ENCODE measurements at places on chromosomes 6 and 20.

GRCh38 chr20:36040571-36040970 lies 72.2 kb downstream of the CNBD2 start:
- no peak for DNase-seq

DNA sequence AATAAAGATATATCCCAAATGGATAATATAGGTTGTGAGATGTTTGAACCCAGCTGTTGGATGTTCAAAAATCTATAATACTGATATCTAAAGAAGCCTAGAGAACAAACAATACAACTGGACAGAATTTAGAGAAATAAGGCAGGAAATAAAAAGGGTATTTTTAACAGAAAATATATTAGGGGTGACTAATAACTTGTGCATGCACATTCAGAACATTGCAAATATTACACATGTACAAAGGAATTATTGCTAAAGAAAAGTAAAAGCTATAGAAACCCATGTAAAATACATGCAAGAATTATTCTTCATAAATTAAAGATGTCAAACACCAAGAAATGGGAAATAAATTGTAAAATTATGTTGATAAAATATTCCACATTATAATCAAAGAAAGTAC lies 32.7 kb upstream of the HCRTR2 start:
- DNase-seq, result no peak

DNA sequence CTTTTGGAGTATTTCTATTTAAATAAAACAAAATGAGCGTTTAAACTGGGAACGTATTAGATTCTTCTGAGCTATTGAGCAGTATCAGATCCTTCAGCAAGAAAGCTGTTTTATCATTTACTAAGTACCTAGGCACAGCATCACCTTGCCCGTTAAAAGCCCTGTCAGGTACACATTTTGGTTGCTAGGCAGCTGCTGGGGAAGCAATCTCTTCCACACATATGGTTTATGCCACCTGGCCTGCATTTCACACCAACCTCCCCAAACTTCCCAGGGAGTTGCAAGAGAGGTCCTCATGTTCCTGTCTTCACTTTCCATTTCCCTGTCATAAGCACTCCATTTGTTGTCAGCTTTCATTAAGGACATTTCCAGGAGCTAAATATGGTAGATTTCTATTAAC lies 400.1 kb downstream of the PLCB1 start:
- DNase-seq, result no peak

DNA sequence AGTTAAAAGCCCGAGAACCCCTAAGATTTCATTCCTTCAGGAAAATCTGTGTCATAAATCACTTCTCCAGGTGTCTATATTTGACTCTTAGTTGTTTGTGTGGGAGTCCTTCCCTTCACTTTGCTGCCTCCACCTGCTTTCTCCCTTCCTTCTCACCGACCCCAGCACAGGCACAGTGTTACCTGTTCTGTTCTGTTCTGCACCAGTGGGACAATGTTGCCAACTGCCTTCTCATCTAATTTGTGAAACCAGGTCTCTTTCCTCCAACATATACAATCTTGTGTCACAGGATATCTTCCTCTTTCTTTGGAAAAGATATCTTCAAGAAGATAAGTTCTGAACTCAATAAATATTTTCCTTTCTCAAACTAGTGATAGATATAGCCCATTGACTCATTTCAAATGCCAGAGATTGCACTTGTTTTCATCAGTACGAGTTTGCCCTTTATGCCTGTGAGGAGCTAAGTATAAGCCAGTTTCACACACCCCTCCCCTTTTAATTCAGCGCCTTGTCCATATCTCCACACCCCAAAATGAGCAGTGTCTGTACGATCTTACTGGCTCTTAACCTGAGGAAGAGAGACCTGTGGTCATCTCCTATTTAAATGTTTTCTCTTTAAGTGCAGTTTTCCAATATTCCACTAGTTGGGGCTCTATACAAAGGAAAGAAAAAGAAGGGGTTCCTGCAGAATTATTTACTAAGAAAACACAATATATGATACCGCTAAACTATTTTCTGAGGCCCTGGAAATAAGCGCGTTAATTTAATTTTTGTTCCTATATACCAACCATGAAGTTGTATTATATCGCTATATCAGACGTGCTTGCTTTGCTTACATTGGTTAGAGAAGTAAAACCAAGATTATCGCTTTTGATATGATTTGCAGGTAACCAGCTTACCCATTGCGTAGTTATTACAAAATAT lies 81.6 kb upstream of the PREP start:
- peak; percentile 61 for DNase-seq

GRCh38 chr6:142945446-142946180 lies 637 bp upstream of the HIVEP2 start:
- peak; percentile 37 for DNase-seq

DNA sequence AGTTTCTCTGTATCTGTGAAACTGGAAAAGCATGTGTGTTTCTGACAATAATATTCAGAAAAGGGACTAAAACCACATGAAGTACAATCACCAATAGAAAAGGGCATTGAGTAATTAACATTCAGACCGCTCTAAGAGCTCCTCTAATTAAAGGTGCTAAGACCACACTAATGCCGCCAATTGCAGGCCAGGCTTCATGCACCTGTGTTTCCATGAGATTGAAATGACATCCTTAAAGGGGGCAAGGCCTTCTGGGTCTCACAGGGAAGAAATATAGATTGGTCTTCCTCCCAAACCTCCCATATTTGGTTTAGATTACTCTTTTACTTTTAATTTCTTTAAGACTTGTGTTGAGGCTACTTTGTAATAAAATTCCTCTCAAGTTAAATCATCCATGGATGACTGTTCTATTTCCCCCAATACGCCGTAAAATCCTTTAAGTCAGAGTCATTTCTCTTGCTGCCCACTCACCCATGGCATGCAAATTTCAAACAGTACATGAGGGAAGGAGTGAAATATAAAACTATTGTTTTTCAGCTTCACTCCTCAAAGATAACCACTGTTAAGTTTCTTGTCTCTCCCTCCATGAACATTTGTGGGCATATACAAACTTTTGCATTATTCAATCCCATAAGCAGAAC lies 110.6 kb downstream of the UBE3D start:
- DNase-seq, result no peak

GRCh38 chr6:90121982-90122381 lies 174.7 kb downstream of the BACH2 start:
- no peak for DNase-seq

DNA sequence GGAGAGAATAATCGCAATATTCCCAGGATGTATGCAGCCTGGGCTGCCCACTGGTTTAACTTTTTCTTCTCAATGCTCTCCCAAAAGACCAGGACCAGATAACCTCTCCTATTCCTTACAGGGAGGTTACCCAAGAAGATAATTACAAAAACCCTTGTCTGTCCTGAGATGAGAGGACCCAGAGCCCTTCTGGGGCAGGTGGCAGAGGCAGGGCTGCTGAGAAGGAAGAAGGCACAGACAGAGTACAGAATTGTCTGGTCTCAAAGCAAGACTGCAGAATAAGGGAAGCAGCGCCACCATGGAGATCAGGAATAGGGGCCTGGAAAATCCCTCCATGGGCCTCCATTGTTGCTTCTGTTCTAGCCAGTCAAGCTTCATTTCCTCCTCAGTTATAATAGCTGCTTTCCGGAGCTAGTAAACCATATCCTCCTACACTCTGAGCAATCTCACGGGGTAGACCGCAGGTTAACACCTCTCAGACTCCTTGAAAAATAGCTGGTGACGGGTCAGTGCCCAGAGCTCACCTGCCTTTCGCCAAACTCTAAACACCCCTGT lies 463 bp upstream of the HLA-DMB start:
- DNase-seq, result no peak

All from hematopoietic multipotent progenitor cell treated with erythropoietin and hydrocortisone succinate and interleukin-3 and kit ligand, for 8 days (in vitro differentiated cells).